ENCODE measurements at places on chromosomes 13 and 19.

DNA sequence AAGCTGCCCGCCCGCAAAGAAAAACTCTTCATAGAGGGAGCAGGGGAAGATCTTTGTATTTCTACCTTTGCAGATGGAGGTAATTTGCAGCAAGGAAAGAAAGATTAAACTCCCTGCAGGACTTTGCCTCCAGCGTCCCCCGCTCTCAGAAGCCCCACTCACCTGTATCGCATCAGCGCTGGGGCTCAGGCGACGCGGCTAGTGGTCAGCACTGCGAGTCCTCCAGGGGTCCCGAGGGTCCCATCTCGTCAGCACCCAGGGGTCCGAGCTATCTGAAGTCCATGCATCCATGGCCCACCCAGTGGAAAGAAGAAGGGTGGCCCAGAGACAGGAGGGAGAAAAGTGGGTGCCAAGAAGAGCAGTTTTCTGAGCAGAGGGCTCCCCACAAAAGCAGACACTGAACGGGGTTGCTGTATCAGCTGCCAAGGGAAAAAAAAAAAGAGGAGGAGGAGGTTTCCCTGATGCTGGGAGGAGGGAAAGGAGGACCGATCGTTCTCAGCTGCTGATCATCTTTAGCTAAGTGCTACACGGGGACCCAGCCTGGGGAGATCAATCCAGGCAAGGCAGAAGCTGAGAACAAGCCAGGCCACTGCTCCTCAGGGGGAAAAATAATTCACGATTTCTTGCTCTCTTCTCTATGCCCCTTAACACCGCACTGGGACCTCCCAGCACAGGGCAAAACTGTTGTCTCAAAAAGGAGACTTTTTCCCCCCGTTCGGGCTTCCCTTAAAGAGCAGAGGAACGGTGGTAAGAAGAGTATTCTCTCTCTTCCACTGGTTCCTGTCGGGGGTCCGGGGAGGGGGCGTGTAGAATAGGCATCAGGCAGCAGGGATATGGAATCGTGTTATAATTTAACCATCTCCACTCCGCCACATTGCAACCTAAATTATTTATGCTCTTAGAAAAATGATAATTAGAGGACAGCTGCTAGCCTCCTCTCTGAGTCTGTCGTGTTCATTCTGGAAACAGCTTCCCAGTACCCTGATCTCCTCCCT, 117.7 kb upstream of the CACNA1A start:
- DNase-seq = no peak

- DNase-seq = no peak
Measured at GRCh38 chr19:39277598-39277997, 9.4 kb downstream of the IFNL2 start.

GRCh38 chr19:57771417-57771816, 1.9 kb downstream of the ZNF586 start:
- DNase-seq = no peak

GRCh38 chr13:108984251-108984920, 355.0 kb downstream of the MYO16 start:
- no peak for DNase-seq

DNA sequence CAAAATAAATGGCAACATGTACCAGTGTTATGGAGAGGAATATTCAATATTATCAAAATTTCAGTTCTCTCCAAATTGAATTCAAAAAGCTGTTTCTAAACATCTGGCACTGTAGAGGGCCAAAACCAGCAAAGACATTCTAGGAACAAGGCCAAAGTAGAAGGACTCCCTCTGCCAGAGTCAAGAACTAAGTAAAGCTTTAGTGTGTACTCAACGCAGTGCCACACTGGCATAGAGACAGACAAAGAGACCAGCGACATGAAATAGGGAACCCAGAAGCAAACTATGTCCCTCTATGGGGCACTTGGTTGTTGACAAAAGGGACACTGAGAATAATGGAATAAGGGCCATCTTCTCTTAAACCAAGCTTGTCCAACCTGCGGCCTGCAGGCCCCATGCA, 15.6 kb downstream of the SCGB2B2 start:
- no peak for DNase-seq

DNA sequence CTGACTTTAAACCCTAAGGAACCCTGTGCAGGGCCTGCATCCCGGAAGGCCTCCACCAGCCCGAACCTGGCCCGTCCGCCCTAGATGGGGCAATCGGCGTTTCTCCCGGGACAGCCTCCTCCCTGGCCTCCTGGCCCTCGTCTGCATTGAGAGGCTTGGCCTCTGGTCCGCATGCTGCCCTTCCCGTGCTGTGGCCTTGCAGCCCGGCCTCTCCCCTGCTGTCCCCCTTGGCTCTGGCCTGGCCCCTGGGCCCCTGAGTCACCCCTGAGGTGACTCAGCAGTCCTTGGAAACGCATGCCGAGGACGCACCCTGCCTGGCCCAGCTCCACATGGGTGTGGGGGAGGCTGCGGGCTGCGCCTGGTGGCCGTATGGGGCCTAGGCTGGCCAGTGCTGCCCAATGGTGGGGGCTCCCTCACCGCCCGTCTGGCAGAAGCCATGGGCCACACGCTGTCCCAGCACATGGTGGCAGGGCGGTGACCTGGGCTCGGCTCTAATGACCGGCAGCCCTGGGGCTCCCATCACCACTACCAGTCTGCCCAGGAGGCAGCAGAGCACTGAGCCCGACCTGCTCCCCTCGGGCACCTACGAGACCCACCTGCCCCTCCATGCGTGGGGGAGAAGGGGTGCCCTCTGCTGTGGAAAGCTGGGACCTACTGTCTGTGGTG, 25.7 kb downstream of the SH3GL1 start:
- peak; percentile 87 for DNase-seq

DNA sequence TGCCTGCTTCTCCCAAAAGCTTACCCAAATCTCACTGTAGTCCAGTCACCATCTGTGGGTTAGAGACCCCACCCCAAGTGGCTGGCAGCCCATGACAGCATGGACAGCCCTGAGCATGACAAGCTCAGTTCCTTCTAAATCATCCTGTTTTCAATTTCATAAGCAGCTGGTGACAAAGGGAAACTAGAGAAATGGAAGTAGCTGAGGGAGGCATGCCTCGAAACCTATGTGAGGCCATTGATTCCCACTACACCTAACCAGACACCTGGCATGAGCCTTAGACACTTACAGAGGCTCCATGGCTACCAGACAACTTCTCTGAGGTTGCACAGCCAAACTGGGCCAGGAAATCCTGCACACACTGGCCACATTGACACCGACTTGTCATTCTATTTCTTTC, 56.2 kb downstream of the ABCC4 start:
- DNase-seq = no peak

DNA sequence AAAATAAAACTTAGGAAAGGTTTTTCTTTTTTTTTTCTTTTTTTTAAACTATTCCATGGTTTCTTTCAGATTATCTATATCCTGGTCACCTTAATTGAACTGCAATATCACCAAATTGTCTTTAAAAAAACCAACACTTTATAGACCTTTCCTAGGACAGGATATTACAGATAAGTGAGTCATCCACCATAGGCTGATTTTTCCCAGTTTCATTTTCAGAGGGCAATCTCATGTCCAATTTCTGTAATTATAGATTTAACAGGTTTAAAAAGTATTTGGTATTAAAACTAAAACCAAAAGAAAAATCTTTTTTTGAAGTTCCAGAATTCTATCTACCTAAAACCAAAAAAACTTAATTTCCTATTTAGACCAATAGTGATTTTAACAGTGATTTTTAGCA, 13.2 kb downstream of the SPART start:
- no peak for DNase-seq

- DNase-seq = no peak
Measured at GRCh38 chr13:101649488-101650126, 197.1 kb downstream of the ITGBL1 start.

GRCh38 chr13:107742544-107742943, 472.8 kb downstream of the LIG4 start:
- DNase-seq = no peak

- DNase-seq = no peak
Measured at GRCh38 chr13:23159205-23159759, 21.5 kb upstream of the SGCG start.

GRCh38 chr13:108755083-108755482, 125.7 kb downstream of the MYO16 start:
- no peak for DNase-seq

DNA sequence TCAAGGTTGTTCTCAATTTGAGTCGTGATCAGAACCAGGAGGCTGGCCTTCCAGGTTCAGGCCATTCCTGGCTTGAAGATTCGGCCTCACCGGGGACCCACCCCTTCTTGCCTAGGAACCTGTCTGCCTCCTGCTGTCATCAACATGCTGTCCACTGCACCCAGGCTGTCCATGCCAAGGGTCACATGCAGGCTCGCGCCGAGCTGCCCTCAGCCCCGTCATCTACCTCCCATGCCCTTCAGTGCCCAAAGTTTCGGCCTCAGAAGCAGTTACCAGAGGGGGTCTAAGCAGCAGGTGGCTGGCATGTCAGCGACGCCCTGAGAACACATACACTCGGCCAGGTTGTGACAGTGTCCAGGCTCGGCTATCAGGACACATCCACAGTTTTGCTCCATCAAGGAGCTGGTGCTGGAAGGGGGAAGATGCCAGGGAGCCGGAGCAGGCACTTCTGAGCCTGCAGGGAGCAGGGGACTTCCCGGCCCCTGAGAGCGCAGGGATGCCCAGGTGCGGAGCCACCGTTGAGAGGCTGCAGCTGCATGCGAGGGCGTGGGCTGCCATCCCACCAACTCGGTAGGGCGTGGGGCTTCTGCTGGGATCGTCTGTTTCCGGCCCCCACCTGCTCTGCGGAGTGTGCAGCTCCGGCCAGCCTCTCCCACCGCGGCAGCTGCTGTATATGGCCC, 590.9 kb upstream of the SLITRK5 start:
- no peak for DNase-seq

GRCh38 chr13:89150362-89150761, 1479.2 kb downstream of the SLITRK5 start:
- no peak for DNase-seq

- no peak for DNase-seq
Measured at GRCh38 chr19:41355802-41356201, 2.1 kb upstream of the TGFB1 start.

DNA sequence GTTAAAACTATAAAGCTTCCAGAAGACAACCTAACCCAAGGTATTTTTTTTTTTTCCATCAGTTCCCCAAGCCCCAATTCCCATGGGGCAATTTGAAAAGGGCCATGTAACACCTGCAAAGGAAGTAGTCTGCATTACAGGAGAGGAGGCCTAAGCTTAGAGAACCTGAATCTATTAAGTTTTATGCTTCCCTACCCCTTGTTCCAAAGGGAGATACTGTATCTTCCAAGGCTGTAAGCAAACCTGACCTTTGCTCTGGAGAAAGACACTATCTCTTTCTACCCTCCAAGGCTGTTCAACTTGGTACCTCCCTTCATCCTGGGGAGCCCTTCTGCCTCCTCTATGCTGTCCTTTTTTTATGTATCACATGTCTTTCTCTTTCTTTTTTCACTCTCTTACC, 15.0 kb downstream of the KATNAL1 start:
- DNase-seq = no peak

GRCh38 chr13:50612717-50613116, 230.8 kb downstream of the DLEU7 start:
- no peak for DNase-seq

GRCh38 chr13:28953714-28954418, 133.7 kb downstream of the MTUS2 start:
- DNase-seq = no peak

- no peak for DNase-seq
Measured at GRCh38 chr13:84566780-84567179, 684.5 kb upstream of the SLITRK1 start.

- DNase-seq = no peak
Measured at GRCh38 chr13:104320446-104320845, 1254.2 kb upstream of the SLC10A2 start.

DNA sequence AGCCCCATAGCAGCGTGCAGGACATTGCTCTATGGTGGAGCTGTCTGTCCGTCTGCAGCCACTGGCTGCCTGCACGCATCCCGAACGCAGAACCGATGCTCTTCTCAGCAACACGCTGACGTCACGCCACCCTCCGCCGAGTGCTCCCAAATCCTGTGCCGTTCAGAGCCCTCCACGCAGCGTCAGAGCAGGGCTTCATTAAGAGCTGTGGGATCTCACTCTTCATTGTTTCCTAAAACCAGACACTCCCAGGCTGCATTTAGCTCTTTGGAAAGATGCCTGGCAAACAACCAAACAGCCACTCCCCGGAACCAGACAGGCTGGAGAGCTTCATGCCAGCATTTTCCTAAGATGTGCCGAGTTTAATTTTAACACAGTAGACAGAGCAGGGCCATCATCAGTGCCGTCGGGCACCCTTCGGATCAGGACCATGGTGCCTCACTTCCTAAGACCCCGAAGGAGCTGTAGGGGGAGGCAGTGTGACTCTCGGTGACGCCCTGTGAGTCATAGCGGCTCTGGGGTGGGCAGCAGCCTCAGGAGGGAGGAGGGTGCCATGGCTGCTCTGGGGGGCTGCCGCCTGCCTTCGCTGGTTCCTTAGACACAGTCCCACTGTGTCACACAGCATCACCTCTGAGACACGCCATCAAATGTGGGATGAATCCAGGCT, 131.5 kb upstream of the MCF2L start:
- no peak for DNase-seq

GRCh38 chr19:42176990-42177685, 40.3 kb downstream of the DEDD2 start:
- DNase-seq = peak; percentile 85

DNA sequence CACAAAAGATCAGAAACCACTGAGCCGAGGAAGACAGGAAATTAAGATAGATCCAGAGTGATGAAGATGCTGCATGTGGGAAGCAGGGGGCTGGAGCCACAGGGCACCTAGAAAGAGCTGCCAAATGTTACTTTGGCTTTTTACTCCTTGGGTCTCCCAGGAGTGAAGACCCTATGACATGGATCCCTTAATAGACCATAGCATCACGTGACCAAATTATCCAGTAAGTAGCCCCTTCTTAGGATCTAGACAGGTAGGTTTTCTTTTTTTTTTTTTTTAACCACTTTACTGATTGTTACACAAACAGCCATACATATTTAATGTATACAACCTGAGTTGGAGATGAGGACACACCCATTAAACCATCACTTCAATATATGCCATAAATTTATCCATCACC, 183.9 kb upstream of the SOX21 start:
- DNase-seq = no peak

DNA sequence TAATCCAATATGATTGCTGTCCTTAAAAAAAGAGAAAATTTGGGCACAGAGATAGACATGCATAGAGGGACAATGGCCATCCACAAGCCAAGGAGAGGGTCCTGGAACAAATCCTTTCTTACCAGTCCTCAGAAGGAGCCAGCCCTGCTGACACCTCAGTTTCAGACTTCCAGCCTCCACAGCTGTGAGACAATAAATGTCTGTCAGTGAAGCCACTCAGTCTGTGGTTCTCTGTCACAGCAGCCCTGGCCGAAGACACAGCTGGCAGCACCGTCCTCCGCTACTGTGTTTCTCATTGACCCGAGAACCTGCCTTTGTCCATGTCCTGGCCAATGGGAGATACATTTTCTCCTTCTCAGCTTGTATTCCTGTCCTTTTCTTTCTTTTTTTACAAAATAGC, 207.9 kb downstream of the TM9SF2 start:
- DNase-seq = no peak
